Dermis microvascular lymphatic vessel endothelial cell (primary cell): ENCODE measurements at places on chromosomes 3 and 15.

GRCh38 chr3:149971403-149972075, 844 bp upstream of the PFN2 start:
- DNase-seq = peak; percentile 58

DNA sequence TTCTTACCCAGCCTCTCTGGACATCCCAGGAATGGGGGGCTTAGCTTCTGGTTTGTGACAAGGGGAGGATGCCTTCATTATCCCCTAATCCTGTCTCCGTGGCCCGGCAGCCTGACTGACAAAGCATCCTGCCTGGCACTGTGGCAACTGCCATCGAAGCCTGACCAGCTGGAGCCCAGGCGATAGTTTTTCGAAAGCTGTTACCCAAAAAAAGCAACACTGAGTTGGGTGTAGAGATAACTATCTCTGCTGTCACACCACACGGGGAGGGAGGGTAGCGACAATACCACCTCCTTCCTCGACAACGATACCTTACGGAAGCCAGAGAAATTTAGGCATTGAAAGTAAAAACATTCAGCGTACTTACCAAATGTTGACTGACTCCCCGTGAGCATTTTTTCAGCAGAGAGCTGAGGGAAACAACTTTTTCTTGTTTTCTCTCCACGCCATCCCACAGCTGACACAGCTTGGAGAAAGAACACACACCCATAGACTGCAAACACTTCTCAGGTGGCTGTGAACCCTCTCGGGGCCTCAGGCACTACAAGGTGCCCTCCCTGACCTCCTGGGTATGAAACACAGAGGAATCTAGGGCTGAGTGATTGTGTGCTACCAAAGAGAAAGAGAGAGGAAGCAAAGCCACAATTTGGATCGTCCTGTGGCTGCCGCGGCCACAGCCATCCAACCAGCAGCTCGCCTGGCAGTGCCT, 361.9 kb upstream of the ICE2 start:
- DNase-seq = no peak

DNA sequence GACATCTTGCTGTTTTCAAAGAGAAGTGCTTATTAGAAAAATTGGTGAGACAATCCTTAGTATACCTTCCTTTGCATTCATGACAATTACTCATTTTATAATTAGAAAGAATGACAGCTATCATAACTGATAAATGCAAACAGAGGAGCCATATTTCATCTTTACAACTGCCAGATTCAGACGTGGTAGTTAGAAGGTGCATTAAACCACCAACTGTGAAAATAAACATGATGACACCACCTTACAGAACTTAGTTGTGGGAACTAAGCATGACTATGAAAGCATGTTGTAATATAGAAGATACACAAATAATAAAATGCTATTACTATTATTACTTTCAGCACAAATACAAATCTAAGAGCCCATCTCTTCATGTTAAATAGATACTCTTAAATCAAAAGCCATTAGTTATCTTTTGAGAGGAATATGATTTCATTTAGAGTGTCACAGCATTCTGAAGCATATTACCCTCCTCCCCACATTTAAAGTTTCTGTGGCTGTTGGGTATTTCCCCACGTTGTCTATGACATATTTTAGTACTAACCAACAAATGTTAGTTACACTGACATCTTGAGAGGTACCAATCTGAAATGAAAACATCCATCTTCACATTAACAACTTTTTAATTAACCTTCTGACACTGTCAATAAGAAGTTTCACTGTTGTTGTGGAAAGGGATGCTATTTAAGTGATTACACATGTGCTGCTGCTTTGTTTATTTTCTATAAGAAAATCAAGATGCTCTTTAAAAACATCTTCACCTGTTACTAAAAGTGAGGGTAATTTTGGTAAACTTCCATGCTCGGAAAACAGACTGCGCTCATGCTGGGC, 163.8 kb downstream of the LSAMP start:
- DNase-seq = no peak

GRCh38 chr15:75131269-75131643, 70.4 kb upstream of the C15orf39 start:
- no peak for DNase-seq

DNA sequence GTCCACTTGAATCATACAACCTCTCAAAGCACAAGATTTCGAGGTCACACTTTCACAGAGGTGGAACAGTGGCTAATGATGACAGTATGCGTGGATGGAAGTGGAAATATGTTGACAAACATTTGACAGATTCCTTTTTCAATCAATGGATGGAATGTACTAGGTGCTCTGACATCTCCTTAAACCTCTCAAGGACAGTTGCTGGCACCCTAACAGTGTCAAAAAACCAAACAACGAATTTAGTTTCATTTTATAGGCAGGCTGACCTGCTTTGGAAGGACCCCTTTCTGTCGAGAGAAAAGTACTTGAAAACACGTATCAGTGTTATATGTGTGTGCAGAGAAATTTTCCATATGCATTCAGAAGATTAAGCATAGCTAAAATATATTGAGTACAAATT, 779.8 kb upstream of the LMCD1 start:
- DNase-seq = no peak

DNA sequence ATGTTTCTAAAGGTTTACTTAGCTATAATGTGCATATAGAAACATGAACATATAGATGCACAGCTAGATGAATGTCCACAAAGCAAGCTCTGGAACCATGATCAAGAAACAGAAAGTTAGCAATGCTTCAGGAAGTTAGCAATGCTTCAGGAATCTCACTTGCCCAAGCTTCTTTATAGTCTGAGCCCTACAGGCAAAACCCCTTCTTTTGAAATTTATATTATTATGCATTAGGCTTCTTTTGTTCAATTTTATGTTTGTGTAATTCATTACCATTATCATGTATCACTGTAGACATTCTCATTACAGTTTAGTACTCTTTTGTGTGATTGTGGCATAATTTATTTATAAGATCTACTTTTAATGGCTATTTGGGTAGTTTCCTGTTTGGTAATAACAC, 286.4 kb upstream of the BCHE start:
- DNase-seq = no peak

DNA sequence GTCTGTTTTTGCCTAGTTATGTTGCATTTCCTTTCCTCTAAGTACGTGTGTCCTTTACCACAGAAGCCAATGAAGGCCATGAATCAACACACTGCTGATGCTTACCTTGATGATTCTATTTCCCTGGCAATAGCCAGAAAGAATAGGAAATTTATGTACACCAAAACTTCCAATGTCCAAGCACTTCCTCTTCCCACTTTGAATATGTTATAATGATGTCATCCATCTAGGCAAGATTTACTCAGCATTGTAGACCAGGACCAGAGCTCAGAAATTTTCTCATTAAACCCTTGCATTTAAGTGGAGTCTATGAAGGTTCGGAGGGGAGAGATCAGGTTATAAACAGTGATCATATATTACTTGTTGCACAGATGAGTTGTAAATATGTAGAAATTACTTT, 126.0 kb downstream of the THRB start:
- DNase-seq = no peak

DNA sequence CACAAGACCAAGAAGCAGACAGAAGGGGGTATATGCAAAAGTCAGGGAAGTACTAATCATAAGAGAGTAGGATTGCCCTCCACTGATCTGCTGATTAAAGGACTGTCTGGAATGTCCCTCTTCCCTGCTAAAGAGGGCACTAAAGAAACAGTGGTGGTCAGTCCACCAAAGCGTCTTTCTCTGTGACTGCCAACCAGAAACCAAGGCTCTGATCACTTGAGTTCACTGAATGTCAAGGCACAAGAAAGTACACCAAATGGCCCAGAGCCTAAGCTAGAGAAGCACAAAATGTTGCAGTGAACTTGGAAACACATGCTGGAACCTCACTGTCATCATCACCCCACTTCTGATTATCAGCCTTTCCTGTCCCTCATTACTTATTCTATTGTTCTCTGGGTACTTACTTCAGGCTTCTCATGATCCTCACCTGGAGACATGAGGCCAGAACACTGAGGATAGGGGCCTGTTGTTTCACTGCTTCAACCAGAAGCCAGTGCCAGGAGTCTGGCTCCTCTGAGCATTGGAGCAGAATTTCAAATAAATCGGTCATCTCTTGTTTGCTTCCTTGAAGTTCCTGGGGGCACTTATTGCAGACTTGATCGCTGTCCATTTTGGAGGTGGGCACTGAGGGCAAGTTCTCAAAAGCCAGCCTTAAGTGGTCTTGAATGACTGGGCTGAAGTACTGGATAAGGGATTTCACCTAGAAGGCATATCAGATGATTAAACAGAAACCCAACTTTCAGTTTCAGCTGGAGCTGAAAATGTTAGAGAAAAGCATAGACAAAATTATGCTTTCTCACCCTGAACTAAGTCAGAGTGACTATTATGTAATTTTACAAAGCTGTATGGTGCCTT, 58.9 kb downstream of the EIF3J start:
- DNase-seq = no peak

DNA sequence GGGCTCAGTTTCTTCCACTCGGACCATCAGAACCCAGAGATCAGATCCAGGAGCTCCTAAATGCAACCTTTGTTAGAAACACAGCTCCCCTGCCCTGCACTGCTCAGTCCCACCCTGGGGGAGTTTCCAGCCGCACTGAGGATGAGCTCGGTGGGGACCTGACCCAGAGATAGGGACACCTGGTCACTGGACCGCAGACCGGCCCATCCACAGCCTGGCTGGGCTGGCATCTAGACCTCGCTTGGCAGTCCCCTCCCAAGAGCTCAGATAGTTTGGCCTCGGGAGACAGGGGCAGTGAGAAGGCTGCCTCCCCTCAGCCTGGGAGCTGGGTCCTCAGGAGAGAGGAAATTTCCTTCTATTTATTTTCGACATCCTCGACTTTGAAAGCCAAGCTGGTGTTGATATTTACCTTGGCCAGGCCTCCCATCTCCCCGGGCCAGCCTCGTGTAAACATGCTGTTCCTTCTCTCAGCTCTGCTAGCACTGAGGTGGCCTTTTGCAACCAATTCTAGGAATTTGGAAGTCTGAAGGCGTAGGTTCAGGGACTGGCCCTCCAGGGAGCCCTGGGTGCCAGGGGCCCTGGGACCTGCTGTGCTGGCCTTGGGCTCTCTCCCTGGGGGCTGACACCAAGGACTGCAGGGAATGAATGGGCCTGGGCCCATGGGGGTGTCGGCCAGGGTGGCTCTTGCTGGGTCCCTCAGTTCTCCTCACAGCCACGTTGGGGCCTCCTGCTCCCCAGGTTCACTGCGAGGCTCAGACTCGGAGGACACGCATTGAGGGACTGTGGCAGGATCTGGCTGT, 90.1 kb downstream of the VGLL4 start:
- no peak for DNase-seq

DNA sequence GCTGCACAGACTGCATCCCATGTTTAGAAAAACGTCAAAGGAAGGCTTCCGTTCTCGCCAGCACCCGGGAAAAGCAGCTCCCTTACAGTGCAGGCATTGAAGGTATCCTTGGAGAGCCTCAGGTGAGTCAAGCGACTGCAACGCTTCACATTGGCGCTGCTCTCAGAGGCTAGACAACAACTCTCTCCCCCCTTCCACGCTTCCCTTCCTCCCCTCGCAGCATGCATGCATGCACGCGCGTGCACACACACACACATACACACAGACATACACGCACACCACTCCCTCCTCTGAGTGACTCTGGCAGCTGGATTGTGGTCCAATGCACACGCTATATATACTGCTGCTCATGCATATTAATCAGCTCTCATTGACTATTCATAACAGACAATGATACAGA, 191.1 kb downstream of the PDZRN3 start:
- no peak for DNase-seq

DNA sequence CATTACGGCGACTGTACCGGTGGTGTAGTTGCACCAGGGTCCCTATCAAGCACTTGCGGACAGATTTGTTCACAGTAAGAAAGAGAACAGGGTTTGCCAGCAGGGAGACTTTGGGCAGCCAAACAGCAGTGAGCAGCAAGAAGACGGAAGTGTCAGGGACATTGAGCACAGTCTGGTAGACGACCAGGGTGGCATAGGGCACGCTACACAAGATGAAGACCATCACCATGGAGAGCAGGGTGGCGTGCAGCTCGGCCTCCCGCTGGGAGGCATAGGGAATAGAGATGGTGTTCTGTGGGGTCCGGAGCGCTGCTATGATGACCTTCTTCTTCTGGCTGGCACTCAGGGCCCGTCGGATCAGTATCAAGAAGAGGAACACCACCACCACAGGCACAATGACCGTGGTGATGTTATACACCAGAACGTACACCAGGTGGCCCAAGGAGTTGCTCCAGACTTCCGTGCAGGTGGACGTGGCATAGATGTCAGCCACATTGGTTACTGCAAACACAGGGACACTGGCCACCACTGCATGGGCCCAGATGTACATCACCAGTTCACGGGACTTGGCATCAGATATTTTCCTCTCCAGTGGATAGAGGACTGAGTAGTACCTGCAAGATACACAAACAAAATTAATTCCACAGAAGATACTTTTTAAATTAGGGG, 19.1 kb upstream of the FSIP1 start:
- DNase-seq = peak; percentile 45

GRCh38 chr15:94029495-94029894, 201.9 kb upstream of the MCTP2 start:
- DNase-seq = no peak

DNA sequence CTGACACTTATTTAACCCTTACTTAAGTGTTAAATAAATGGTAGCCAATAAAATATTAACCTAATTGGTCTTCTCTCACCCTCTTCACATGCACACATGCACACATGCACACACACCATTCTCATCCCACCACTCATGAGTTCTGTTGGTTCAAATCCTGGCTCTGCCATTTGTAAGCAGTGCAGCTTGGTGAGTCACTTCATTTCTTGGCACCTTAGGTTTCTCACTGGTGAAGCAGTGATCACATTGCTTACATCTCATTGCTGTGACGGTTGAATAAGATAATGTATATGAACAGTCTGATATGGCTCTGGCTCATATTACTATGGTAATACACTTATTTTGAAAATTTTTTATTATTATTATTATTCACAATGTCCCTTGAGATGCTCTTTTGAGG, 33.8 kb downstream of the RIOX2 start:
- DNase-seq = no peak

GRCh38 chr15:79474252-79474651, 42.1 kb downstream of the MINAR1 start:
- no peak for DNase-seq

- peak; percentile 89 for DNase-seq
Measured at GRCh38 chr3:58117561-58118181, 93.1 kb downstream of the DNASE1L3 start.

DNA sequence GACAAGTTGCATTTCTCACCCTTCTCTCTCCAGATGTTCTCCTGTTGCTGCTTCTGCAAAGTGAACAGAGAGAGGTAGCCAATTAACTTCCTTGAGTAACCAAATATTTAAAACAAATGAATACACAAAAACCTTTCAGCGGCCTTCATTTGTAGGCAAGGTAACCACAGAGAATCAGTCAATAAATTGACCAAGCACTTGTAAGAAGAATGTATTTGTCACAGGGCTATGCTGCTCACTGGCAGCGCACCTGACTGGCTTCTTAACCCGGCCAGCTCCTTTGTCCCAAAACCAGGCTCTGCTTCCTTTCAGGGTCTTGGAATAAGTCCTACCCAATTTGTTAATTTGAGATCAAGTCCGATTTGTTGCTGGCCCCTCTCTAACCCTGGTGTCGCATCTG, 43.5 kb upstream of the STXBP5L start:
- no peak for DNase-seq

- no peak for DNase-seq
Measured at GRCh38 chr3:59212128-59212779, 162.4 kb upstream of the CFAP20DC start.

GRCh38 chr3:37183375-37183831, 9.0 kb upstream of the LRRFIP2 start:
- DNase-seq = peak; percentile 44
